ENCODE measurements at places on chromosomes 16 and 17.
A peak's percentile ranks its signal among the peaks of the same experiment; 100 is the strongest.

- no peak for DNase-seq
Measured at GRCh38 chr17:49741692-49742076, 22.2 kb downstream of the FAM117A start.

DNA sequence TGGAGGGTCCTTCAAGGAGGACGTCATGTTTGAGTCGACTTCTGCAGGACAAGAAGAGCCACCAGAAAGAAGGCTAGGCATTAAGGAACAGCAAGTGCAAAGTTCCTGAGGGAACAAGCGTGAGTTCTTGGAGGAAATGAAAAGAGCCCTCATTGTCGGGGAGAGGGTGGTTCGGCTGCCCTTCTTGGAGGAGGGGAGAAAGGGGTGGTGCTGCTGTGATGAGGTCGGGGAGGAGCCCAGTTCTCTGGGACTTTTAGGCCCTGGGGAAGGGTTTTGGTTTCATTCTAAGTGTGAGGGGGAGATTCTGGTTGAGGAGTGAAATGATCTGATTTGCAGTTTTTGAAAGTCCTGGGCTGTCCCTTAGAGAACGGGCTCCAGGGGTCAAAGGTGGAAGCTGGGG is 4.1 kb downstream of the BICDL2 start:
- DNase-seq, result no peak

DNA sequence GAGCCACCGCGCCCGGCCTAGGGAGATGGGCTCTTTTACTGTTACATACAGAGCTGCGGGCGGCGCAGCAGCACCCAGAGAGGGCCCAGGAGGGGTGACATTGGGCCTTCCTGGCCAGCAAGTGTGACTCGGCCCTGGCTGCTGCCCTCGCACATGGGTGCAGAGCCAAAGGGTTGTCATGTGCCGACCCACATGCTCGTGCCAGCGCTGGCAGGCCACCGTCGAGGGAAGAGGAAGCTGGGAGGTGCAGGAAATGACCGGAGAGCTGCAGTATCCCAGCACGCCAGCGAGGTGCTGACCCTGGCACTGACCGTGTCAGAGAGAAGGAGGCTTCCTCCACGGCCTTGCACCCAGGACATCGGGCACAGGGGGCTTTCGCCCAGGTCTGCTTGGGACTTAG is 8.0 kb downstream of the ENDOV start:
- no peak for DNase-seq

GRCh38 chr16:85665929-85666328 is 22.8 kb downstream of the GINS2 start:
- no peak for DNase-seq

- no peak for DNase-seq
Measured at GRCh38 chr16:55832773-55833691, at the start of gene CES1. Gene CES1 (minus strand): TSS chr16:55833096. CDS start chr16:55833055, 41 bp downstream.

- DNase-seq, result no peak
Measured at GRCh38 chr16:66159987-66160386, 206.5 kb upstream of the CDH5 start.

- no peak for DNase-seq
Measured at GRCh38 chr16:31273676-31274075, 13.9 kb downstream of the ITGAM start.

- no peak for DNase-seq
Measured at GRCh38 chr16:74281300-74281699, 15.3 kb upstream of the PSMD7 start.

DNA sequence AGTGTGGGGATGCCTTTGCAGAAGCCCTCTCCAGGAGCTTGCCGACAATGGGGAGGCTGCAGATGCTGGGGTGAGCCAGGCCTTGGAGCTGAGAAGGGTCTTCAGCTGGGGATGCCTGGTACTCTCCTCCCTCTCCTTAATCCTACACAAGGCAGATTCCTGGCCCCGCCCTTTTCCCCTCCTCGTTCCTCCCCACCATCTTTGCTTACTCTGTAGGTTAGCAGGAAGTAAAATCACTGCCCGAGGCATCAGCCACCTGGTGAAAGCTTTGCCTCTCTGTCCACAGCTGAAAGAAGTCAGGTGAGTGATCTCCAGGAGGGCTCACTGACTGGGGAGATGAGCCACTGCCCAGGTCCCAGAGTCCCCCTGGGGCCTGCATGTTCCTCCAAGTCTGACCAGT is 38.7 kb downstream of the NLRC5 start:
- DNase-seq, result no peak

- DNase-seq, result no peak
Measured at GRCh38 chr17:63504261-63504660, 18.9 kb upstream of the KCNH6 start.

GRCh38 chr17:59406808-59407381 is 75.4 kb downstream of the YPEL2 start:
- DNase-seq, result no peak

- DNase-seq, result no peak
Measured at GRCh38 chr17:36977066-36977465, 28.3 kb downstream of the AATF start.

DNA sequence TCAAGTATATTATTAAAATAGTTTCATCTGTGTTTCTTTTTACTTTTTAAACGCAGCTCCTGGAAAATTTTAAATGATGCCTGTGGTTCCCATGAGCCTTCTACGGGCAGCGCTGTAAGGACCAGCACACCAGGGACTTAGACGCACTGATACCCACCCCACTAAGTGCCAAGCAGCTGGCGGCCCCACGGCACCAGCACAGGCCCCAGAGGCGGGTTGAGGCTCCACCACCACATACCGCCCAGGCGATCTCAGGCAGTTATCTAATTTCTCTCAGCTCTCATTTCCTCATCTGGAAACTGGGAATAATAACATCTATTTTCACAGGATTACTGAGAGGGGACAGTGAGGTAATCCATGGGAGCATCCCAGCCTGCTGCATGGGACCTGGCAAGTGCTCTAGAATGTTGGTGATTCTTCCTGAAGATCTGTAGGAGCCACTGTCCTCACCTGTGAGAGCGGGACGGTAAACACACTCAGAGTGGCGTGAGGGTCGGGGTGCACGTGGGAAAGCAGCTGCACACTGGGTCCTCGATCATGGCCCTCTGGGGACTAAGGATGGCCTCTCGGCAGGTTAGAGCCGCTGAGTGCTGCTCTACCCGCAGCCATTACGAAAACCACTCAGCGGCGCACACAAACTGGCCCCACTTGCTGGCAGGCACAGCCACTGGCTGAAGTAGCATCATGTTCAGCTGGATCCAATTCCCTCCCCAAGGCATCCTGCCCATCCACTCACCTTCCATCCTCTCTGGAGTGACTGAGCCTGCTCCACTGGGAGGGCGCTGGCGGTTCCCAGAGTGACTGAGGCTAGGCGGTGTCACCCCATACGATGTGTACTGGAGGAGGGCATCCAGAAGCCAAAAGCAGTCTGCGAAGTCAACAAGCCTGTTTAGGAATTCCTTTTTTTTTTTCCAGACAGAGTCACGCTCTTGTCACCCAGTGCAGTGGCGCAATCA is 17.6 kb upstream of the SLC38A8 start:
- DNase-seq, result no peak

- no peak for DNase-seq
Measured at GRCh38 chr17:55702150-55702549, 20.5 kb downstream of the TMEM100 start.

- DNase-seq, result no peak
Measured at GRCh38 chr17:49576088-49576916, 631 bp downstream of the NXPH3 start.

- DNase-seq, result no peak
Measured at GRCh38 chr17:60909405-60909804, 231.8 kb downstream of the BCAS3 start.

DNA sequence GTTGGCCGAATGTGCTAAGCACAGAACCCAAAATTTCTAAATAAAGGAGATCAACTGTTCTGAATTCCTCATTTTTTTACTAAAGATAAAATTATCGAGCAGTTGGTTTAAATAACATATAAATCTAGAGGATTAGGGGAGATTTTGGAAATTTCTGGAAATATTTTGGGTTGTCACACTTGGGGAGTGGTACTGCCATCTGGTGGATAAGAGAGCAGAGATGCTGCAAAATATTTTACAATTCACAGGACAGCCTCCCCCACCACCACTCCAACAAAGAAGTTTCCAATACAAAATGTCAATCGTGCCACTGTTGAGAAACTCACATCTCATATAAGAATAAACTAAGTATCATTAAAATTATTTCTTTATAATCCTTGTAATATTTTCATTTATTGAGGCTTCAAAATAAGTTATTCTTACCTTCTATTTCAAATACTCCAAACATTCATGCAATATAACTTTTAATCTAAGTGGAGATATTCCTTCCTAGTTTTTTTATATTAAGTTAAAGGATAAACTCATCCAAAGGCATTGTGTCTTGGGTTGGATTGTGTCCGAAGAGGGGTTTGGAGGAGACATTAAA is 17.0 kb upstream of the ABCA8 start:
- no peak for DNase-seq

DNA sequence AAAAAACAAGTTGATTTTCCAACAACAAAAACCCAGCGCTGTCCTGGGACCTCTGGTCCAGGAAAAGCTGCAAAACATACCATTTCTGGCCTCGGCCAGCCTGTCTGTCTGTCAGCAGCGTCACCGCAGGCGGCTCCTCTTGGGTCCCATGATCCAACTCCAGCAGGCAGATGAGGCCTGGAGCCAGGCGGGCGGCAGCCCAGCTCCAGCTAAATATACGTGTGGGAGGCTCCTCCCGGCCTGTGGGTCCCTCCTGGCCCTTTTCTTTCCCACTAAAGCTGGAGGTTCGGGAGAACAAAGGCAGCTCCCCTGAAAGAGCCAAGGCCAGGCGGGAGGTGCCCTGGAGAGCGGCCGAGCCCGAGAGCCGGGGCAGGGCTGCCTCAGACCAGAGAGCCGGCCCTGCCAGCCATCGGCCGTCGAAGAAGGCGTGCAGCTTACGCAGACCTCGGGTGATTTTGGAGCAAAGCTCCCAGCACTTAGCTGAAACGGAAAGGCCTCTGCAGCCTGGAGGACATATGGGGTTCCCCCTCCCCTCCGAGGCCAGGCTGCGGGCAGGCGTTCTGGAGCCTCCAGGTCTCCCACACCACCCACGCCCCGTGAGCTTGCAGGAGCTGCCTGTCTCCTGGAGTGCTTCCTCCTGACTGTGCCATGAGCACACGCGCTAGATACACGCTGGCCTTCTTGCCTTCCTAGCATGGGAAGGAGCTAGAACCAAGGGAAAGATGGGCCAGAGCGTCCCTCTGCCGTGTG is 19.9 kb upstream of the JPH3 start:
- no peak for DNase-seq

DNA sequence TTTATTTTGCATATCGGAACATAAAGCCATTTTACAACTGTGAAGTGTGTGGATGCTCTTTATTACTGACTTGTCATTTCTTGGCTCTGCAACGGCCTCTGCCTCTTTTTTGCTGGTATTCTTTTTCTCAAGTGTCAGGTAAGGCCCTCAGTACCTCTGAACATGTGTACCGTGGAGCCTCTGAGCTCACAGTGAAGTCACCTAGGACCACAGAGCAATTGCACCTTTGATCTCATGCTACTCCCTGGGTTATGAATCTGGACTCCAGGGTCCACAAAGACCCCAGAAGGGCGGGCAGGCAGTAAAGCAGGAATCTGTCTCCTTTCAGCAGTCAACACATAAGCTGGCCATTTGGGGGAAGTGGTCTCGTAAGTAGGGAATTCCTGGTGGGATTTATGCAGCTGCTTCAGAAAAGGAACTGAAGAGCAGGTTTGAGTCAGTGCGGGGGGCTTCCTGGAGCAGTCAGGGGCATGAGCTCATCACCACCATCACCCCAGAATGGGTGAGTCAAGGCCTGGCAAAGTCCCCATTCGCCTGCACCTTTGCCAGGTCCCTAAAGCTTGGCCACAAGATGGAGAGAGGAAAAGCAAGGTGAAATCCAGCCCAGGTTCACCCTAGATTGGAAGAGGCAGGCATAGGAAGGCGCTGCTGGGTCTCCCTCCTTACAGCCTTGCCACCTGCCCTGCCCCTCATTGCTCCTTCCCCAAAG is 33.0 kb downstream of the TBX4 start:
- no peak for DNase-seq

- no peak for DNase-seq
Measured at GRCh38 chr16:84460406-84461028, 43.9 kb downstream of the MEAK7 start.

DNA sequence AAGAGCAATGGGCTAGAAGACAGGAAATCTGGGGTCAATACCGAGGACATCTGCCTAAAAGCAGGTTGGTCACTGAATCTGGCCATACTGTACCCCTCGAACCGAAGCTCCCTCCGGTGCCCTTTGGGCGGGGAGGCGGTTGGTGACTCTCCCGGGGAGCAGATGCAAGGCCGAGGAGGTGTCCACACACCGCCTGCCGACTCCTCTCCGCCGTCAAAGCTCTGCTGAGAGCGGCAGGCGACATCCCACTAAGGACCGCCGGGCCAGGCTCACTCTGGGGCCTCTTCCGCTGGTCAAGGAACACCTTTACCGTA is 458 bp downstream of the ZNF200 start:
- DNase-seq, result no peak

- no peak for DNase-seq
Measured at GRCh38 chr16:73034374-73034773, 13.6 kb downstream of the ZFHX3 start.

- DNase-seq, result no peak
Measured at GRCh38 chr17:73011016-73011486, 81.4 kb downstream of the SLC39A11 start.

GRCh38 chr17:7435676-7436555 is 681 bp downstream of the TMEM102 start:
- DNase-seq, result peak; percentile 49

DNA sequence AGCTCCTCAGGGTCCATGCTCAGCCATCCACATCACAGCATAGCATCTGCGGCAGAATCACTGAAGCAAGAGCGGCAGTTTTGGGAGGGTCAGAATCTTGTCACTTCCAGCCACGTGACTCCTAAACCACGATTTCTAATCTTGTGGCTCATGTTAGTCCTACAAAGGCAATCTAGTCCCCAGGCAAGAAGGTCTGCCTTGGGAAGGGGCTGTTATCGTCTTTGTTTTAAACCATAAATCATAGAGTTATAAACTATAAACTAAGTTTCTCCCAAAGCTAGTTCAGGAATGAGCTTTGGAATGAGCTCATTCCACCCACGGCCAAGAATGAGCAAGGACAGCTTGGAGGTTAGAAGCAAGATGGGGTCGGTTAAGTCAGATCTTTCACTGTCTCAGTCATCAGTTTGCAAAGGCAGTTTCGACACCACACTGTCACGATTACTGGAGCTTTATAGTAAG is 20.8 kb upstream of the DNAH17 start:
- DNase-seq, result no peak

- no peak for DNase-seq
Measured at GRCh38 chr16:85162478-85163277, 50.4 kb upstream of the CIBAR2 start.

- no peak for DNase-seq
Measured at GRCh38 chr17:69516911-69517310, 102.4 kb downstream of the MAP2K6 start.

All from activated CD4-positive, alpha-beta T cell treated with anti-CD3 and anti-CD28 coated beads, Interleukin-2, amount 50 U/mL, for 4 hours (primary cell).